ENCODE measurements at places on chromosomes 16 and 17.

GRCh38 chr16:58679763-58680162 lies 4.8 kb downstream of the SLC38A7 start:
- DNase-seq = no peak

- peak; percentile 31 for DNase-seq
These were observed 428 bp upstream of the ANTKMT start for GRCh38 chr16:720447-720989.

DNA sequence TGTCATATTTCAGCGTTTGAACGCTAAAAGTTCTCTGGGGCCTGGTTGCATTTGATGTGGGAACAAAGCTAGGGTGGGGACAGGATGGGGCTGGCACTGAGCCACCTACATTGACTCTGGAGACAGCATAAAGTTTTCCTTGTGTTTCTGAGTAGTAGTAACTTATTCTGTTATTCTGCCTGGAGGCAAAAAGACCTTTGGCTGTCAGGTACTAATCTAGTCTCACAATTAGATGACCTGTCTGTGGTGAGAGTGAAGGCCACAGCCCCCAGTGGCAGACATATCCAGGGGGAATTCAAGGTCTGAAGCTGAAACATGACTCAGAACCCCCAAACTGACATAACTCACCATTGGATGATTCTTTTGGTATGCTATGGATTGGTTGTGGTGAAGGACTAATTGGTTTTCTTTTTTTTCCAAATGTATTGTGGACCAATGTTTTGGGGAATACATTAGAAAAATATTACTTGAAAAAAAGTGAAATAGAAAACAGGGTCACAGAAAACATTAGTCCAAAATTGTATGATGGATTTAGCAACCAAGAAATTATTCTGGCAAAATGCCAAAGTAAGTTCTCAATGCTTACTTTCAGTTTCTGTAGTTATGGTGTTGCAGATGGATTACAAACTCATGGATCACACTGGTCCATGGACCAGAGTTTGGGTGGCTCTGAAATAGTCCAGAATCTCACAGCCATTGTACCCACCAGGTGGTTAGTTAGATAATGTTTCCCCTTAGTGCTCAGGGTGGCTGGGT lies 10.5 kb upstream of the SALL1 start:
- no peak for DNase-seq

DNA sequence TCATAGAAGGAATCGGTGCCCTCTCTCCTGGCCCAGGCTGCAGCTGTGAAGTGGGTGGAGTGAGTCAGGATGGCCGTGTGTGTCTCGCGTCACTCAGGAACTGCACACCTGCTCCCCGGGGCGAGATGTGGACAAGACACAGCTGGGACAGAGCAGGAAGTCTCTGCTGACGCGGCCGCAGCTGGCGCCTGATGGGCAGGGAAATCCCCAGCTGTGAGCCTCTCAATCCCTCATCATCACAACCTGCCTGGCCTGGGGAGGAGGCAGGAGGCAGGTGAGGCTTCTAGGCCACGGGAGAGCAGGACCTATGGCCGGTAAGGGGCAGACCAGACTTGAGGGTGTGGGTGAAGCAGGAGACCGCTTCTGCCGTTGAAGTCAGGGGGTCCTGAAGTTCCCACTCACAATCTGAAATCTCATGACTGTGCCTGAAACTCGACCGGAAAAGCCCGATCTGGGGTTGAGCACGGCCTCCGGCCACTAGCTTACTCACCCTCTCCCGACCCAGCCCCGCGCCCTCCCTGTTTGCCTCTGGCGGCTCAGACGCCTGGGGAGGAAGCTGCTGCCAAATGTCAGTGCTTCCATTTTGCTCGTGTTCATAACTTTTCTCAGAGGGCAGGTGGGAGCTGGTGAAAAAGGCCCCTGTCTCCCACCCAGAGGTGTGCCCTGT lies 1.1 kb upstream of the TRPV3 start:
- DNase-seq = peak; percentile 49

GRCh38 chr17:74330446-74330845 lies 4.4 kb downstream of the KIF19 start:
- no peak for DNase-seq

- DNase-seq = no peak
These were observed 17.4 kb downstream of the MFSD11 start for GRCh38 chr17:76755285-76755684.

DNA sequence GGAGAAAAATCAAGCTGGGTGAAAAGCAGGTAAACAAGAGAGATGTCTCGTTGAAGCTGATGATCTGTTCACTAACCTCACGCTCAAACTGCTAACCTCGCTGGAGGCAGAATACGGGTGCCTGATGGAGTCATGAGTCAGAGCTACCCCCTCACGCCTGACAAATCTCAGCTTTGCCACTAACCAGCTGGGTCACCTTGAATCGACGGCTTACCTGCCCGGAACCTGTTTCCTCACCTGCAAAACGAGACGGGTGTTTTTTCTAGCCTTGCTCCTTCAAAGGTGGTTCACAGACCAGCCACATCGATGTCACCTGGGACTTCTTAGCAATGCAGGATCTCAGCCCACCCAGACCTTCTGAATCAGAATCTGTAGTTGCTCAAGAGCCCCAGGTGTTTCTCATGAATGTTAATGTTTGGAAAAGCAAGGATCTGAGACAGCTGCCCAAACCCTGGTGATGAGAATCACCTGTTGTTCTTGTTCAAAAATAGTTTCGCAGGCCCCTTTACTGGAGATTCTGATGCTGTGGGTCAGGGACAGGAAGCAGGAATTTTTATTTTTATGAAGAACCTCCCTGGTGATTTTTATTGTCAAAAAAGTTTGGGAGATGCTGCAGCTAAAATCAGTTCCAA lies 56.9 kb downstream of the MARCHF10 start:
- no peak for DNase-seq

DNA sequence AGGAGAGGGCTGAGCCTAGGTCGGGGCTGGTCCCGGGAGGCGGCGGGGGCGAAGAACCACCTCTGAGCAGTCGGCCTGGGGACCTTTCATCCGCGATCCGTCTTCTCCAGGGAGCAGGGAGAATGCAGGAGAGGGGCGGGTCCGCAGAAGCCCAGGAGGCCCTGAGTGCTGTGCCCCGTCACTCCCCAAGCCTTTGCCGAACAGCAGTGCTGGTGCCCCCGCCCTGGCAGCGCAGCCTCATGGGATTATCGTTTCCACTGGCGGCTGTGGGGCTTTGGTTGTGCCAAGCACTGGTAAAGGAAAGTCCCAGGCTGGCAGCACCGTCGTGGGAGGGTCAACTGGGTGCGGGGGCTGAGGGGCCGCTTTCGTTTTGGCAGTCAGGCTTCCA lies 631 bp downstream of the TBL3 start:
- DNase-seq = no peak

Measured in activated CD4-positive, alpha-beta T cell treated with anti-CD3 and anti-CD28 coated beads for 4 hours (primary cell).